ENCODE measurements at places on chromosomes 2 and 18.
A peak's percentile ranks its signal among the peaks of the same experiment; 100 is the strongest.

DNA sequence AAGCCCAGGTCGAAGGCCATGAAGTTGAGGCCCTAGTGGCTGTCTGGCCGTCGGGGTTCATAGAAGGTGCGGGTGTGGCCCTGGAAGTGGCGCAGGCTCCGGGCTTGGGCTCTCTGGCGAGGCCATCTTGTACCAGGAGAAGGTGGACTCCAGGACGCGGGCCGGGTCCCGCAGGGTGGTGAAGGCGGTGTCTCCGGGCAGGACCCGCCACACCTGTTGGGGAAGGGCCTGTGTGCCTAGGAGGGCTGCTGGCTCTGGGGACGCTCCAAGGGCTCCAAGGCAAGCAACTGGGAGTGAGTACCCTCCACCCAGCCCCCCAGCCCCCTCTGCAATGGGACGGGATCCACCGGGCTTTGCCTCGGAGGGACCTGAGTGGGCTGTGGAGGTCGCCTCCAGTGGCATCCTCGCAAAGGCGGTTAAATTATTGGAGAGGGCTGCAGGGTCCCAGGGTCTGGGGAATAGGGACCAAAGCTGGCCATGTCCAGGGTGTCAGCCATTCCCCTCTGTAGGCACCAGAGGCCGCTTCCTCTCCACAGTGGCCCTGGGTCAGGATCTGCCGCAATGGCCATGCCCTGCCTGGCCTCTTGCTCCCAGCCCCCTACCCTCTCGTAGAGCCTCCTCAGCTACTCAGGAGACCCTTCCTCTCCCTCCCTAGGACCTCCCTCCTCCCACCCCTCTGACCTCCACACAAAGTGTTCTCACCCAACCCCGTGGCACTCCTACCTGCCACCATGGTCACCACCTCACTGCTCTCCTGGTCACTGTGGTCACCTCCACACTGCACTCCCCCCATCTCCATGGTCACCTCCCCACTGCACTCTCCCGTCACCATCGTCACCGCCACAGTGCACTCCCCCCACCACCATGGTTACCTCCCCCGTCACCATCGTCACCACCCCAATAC lies 10.3 kb downstream of the AQP12A start:
- no peak for DNase-seq

GRCh38 chr2:152525277-152525838 lies 190.4 kb downstream of the FMNL2 start:
- no peak for DNase-seq

DNA sequence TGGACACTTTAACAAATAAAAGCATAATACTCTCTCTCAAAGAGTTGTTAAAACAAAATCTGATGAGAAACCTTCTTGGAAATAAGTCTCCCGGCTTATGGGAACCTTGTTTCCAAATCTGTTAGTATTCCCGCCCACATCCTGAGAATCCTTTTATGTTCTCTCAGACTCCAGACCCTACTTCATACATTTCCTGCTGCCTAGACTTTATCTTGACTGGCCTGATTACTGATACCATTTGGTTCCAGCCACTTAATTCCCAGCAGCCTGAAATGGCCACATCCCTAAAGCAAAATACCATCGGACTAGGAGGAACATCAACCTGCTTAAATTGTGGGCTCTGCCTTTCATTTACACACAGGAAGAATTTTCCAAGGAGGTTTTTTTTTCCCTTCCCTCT lies 79.1 kb upstream of the CYP1B1 start:
- no peak for DNase-seq

DNA sequence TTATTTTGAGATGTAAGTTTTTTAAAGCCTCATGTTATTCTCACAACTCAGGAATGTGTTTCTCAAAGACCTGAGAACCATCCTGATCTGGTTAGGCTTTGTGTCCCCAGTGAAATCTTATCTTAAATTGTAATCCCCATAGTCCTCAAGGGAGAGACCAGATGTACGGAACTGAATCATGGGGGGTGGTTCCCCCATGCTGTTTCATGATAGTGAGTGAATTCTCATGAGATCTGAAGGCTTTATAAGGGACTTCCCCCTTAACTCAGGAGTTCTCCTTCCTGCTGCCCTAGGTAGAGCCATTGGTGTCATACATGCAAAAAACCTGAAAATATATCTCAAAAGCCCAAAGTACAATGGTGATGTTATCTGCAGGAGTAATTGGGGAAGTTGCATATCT lies 836.7 kb downstream of the CBLN2 start:
- no peak for DNase-seq

GRCh38 chr2:148989882-148990493 lies 48.5 kb upstream of the LYPD6B start:
- no peak for DNase-seq

- no peak for DNase-seq
These were observed at the start of gene LAMA3 for GRCh38 chr18:23689031-23689615. LAMA3 (plus strand) TSS chr18:23689453; CDS start chr18:23689684, 231 bp downstream.

GRCh38 chr2:41079011-41079410 lies 627.1 kb upstream of the SLC8A1 start:
- no peak for DNase-seq

GRCh38 chr18:6069539-6069938 lies 174.2 kb upstream of the TMEM200C start:
- DNase-seq: no peak

- DNase-seq: no peak
These were observed 188.7 kb downstream of the IKZF2 start for GRCh38 chr2:212962691-212963090.

DNA sequence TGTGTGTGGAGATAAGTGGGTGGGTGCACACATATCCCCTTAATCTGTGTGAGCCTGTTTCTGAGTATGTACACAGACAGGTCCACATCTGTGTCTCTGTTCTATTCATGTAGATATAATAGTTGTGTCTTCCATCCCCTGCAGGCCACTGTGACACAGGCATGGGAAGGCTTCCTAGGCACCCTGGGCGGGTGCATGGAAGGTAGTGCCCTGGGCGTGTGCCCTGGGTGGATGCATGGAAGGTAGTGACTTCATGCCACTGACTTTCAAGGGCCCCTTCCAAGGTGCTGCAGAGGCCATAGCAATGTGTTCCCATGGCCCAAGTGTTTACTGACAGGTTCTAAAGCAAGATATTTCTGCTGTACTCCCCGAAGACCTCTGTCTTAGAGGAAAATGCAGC lies 462.5 kb upstream of the HS6ST1 start:
- no peak for DNase-seq

GRCh38 chr2:224994242-224994823 lies 47.9 kb downstream of the DOCK10 start:
- no peak for DNase-seq

GRCh38 chr2:11421863-11422490 lies 44.0 kb downstream of the E2F6 start:
- no peak for DNase-seq

DNA sequence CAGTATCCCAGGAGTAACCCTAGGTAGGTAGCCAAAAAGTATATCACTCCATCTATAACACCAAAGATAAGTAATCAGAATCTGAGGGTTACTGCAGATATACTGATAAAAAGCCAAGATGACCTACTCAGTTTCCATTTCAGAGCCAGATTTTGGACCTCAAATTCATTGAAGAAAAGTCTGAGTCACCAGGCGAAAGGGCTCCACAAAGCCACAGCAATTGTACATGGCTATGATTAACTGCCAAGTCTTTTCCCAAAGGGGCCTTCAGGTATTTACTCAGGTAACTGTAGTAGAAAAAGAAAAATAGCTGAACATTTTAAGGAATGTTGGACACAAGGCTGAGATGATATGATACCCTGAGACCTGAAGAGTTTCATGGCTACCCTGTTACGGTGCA lies 75.6 kb upstream of the KCNH7 start:
- DNase-seq: no peak

GRCh38 chr2:27354597-27354927 lies 2.0 kb downstream of the GTF3C2 start:
- no peak for DNase-seq

DNA sequence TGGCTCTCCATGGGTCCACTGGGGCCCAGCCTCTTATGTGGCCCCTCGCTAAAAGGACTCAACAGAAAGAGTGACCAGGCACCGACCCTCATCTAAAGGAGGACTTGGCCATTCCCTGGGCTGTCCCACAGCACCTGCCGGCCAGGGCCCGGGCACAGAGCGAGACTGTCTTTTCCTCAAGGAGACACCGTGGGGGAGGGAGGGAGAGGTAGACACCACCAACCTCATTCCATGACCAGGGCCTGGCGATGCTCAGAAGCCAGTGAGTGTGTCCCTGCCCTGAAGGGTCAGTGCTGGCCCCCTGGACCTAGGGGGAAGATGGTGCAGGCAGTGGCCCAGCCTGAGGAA lies 39.8 kb upstream of the ALPP start:
- no peak for DNase-seq

DNA sequence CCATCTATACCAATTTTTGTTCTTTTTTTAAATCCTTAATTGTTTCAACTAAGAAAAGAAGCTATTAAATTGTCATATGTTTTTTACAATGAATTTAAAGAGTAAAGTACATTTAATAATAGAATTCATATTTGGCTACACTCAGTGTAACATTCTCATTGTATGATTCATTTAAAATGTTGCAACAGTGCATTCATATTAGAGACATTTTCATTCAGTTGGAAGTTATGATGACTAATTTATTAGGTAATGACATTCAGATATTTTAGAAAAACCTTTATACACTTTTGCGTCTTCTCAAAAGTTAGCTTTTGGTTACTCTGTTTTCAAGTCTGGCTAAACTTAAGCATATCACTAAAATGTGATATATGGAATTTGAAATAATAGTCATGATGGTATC lies 887.5 kb upstream of the NRXN1 start:
- DNase-seq: no peak

GRCh38 chr2:71223767-71224333 lies 3.1 kb downstream of the PAIP2B start:
- DNase-seq: no peak

- DNase-seq: no peak
These were observed 7.9 kb upstream of the SIGLEC15 start for GRCh38 chr18:45817543-45817942.

GRCh38 chr2:240811346-240812300 lies 8.4 kb downstream of the KIF1A start:
- DNase-seq: no peak

GRCh38 chr2:102975996-102976975 lies 214.5 kb downstream of the TMEM182 start:
- peak; percentile 17 for DNase-seq

DNA sequence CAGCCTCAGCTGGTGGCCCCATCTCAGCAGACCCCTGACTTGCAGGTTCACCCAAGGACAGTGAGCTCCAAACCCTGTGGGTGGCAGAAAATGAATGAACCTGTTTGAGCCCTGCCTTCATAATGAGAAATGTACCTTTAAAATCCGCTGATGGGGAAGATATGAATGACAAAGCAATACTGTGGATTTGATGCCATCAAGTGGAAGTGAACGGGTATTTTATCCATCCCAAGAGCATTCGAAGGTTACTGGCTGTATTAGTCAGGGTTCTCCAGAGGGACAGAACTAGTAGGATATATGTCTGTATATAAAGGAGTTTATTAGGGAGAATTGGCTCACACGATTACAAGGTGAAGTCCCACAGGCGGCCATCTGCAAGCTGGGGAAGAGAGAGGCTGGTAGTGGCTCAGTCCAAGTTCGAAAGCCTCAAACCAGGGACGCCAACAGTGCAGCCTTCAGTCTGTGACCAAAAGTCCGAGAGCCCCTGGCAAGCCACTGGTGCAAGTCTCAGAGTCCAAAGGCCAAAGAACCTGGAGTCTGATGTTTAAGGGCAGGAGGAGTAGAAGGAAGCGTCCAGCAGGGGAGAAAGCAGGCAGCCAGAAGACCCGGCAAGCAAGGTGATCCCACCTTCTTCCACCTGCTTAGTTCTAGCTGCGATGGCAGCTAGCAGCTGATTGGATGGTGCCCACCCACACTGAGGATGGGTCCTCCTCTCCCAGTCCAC lies 32.1 kb downstream of the TOGARAM2 start:
- peak; percentile 38 for DNase-seq

- no peak for DNase-seq
These were observed 551.3 kb downstream of the CMPK2 start for GRCh38 chr2:6314218-6314960.

DNA sequence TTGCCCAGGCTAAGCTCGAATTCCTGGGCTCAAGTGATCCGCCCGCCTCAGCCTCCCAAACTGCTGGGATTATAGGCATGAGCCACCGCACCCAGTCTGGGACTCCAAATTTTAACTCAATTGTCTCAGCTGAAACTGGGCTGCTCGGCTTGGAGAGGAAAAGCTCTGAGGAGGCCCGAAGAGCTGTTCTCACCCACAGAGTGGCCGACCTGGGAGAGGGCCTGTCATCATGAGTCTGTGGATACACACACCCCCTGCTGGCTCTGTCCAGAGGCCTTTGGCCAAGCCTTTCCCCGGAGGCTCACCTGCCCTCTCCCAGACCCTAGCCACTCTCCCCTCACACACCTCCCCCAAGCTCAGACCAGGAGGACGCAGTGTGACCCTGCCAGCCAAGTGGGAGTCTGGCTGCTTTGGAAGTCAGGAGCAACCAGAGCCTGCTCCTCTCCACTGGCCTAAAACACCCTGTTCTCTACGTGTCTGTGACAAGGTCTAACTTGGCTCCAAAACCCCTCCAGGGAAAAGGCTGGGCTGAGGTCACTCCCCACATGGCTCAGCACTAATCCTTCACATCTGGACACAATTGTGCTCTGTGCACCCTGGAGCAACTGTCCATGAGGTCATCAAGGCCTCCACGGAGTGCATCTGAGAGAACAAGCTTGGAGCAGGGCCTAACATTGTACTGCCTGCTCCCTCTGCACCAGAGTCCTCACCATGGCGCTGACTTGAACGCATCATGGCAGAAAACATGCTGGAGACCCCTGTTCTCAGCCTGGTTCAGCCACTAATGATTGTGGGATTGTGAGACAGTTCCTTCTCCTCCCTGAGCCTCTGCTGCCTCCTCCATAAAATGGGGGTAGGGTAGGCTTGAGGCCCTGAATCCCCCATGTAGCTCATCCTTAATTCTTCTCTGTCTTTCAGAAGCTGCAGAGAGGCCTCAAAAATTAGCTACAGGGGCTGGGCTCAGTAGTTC lies 49.9 kb upstream of the RAB6C start:
- DNase-seq: no peak

DNA sequence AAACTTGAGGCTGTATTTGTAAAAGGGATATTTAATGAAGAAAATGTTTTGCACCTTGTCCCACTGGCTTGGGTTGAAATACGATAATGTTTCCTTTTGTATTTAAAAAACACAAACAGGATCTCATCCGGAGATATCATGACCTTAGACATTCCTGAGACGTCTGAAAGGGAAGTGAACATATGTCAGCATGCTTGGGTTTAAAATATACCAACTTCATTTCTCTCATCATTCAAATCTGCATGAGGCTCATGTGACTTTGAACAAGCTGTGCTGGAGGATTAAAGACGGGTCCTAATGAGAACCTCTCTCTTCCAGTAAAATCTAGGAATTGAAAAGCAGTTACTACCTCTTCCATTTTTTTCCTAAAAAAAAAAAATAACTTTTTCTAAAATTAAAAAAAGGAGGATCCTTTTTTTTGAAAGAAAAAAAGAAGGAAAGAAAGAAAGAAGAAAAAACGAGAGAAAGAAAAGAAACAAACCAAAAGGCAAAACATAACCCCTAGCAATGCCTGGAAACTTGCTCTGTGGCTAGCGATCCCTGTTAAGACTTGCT lies 106.8 kb upstream of the ZFP36L2 start:
- DNase-seq: no peak

Measured in NK-92 treated with Interleukin-12 subunit alpha and Interleukin-12 subunit beta, amount 100 ng/mL, for 24 hours (cell line).